ENCODE measurements at places on chromosomes 3 and 15.

DNA sequence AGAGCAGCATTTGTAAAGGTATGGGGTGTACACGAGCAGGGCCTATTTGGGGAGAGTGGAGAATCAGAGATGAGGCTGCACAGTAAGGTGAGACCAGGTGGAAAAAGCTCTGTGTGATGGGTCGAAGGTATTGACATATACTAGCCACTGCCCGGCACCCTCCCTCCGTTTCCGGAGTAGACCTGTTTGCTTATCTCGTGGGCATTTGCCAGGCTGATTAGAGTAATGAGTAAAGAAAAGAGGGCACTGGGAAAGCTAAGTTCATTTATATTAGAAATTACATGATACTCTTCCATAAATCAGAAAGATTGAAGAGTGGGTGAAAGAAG, 46.2 kb upstream of the ATG7 start:
- DNase-seq, result no peak

GRCh38 chr3:83193526-83193925, 1432.1 kb upstream of the GBE1 start:
- DNase-seq, result no peak

DNA sequence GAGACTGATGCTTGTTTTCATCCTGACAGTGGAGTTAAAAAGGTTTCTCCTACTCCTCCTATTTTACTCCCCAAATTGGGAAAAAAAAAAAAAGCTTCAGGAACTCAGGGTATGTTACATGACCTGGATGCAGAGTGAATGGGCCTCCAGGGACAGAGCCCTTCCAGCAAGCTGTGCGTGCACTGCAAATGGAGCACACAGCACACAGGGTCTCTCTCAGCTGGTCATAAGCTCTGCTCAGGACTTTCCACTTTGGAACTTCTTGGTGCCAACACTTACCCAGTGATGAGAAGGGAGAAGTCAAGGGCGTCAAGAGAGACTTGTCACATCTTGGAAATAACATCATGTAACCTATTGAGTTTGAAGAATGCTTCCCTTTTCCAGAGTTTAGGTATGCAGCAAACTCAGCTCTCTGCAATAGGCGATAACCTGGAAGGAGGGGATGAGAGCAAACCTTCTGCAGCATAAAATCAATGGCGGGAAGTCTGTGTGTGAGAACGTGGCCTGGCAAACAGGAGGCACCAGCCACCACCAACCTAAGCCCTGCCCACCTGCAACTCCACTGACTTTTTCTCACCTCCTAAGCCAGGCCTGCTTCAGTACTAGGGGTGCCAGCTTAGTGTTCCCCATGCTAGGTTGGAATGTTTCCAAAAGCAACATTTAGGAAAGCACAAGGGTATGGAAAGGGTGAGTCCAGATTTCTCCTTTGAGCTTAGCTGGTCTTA, 39.8 kb downstream of the MYZAP start:
- DNase-seq, result no peak

DNA sequence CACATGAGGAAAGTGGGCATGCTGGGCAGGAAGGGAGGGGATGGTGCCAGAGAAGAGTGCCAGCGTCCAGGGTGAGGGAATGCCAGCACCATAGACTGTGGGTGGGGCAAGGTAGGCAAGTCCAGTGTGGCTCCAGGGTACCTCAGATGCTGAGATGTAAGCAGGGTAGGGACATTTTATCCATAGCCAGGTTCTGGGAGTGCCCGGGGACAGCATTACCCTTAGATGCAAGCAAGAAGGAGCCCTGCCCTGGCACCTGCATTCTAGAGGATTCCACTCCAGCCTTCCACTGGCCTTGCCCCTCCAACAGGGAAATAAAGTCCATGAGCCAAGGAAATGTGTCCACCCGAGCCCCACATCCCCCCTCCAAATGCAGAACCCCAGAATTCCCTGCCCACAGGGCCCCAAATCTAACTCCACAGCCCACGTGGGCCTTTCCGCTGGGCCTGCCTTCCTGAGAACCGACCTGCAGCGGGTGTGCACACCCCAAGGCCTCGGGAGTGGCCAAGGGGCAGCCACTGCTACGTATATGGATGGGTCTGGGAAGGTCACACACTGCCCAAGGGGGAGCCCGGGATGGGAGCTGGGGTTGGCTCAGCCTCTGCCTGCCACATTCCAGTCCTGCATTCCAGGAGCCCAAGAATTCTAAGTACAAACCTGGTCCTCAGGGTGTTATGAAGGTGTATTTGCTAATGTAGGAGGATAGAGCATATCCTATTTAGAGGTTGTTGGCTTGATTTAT, 20.3 kb upstream of the CYP11A1 start:
- DNase-seq, result no peak

DNA sequence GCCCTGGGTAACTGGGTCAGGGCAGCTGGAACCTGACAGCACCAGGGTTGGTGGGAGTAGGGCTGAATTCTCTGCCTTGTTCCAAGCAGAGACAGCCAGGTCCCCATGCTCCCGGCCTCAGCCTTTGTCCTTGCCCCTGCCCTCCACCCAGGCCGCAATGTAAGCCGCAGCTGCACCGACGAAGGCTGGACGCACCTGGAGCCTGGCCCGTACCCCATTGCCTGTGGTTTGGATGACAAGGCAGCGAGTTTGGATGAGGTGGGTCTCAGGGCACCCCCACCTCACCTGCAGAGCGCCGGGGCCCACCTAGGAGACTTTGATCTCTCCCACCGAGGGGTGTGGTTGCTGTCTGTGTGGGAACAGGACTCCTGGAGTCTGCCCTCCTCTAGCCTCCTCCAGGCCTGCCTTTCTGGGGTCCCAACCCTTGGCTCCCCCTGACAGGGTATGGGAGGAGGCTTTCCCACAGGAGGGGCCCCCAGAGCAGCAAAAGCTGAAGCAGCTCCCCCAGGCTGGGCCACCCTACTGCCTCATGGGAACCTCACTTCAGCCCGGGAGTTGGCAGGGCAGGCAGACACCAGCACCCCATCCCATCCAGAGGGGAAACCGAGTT, 23.4 kb downstream of the VIPR1 start:
- no peak for DNase-seq

GRCh38 chr3:30012941-30013543, 593.4 kb upstream of the TGFBR2 start:
- peak; percentile 75 for DNase-seq

Data from HFF-Myc (cell line).